Non-pigmented ciliary epithelial cell (primary cell): ENCODE measurements at places on chromosomes 11 and 22.

GRCh38 chr11:7606496-7606895, 66.8 kb downstream of the CYB5R2 start:
- DNase-seq, result no peak

GRCh38 chr11:47003180-47003877, 66.8 kb downstream of the CSTPP1 start:
- DNase-seq, result no peak

DNA sequence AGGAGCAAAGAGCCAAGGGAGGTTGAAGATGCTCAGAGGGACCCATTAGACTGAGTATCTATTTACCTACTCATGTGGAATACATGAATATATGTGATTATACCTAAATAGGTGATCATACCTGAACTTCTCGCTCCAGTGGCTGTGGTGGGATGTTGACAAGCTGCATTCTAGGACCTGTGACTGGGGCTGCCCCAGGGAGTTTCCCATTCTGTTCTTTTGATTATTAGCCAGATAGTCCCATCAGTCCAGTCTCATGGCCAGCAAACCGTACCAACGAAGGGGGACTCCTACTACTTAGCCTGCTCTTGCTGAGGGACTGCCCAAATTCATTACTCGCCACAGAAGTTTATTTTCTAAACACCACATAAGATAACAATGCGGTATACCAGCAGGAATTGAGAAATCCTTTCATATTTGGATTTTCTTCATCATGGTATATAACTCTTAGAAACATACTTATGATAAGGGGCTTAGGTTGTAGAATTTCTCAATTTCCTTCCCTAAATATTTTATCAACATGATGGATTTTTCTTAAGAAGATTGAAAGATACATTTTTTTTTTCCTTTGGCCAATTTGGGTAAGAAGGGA, 273.9 kb downstream of the NTM start:
- no peak for DNase-seq

- no peak for DNase-seq
Observed at GRCh38 chr11:69667619-69668604, 7.2 kb downstream of the LTO1 start.

DNA sequence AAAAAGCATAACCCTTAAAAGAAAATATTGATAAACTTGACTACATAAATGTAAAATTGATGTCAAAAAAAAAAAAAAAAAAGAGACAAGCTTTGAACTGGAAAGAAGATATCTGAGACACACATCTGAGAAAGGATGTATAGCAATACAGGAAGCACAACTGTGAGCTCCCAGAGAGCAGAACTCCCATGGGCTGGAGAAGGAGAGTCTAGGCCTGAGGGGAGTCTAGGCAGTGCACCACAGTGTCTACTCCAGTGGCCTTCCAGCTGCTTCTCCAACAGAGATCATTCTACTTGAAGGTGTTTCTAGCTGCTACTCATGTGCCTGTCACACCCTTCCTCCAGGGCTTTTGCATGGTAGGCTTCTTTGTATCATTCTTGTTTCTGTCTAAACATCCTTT, 54.2 kb upstream of the SYT9 start:
- no peak for DNase-seq

- peak; percentile 8 for DNase-seq
Observed at GRCh38 chr11:56841210-56841810, 92.8 kb upstream of the OR9G4 start.

GRCh38 chr11:120912504-120912903, 111.4 kb upstream of the TBCEL start:
- peak; percentile 18 for DNase-seq
